ENCODE measurements at places on chromosomes 11 and 22. TPM values are rescaled to one million over a fixed set of nuclear protein-coding genes. Genes with fewer than 3 reads are reported as not detected.

Gene MAPK12
- total RNA-seq, result 7.1 TPM

Gene LIN7C
- total RNA-seq, result 20.4 TPM

Gene PANX2
- total RNA-seq, result 2.5 TPM

Gene FAM83F
- total RNA-seq, result 1.1 TPM

Gene CACNA1I
- 0.27 TPM for total RNA-seq

Gene C22orf31
- total RNA-seq, result not detected

Gene OR52E8
- not detected for total RNA-seq

Gene RASSF10
- not detected for total RNA-seq

Gene FXYD2
- 4.8 TPM for total RNA-seq

Gene OR52E1
- total RNA-seq, result not detected

Gene DEFB131B
- total RNA-seq, result not detected

Gene TRMU
- total RNA-seq, result 94.1 TPM

Gene MRGPRX3
- total RNA-seq, result not detected

Gene OR10A2
- not detected for total RNA-seq

DNA sequence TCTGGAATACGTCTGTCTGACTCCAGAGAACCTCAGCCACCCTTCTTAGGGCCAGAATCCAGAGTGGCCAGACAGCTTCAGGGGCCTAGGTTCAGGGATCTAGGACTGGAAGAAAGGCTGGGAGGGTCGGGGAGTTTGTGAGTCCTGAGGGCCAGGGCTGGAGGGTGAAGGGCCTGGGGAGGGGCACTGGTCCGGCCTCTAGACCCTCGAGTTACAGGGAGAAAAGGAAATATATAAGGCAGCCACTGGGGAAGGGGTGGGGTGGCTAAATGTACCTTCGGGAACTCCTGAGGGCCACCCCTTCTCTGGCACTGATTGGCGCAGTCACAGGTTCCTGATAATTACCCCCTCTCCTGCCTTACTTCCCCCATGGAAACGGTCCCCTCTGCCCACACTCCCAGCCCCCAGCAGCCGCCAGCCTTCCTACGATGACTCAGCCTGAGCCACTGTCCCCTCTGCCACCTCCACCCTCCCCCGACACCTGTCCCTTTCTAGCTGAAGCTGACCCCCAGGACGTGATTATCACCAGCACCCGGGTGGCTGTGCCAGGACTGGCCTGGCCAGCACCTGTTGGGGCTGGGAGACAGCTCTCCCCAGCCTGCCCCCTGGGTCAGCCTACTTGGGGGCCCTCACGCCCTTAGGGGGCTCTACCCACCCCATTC lies 26.4 kb downstream of the MB start:
- DNase-seq, result no peak

- peak; percentile 69 for DNase-seq
Observed at GRCh38 chr22:31488988-31489617, 539 bp downstream of the EIF4ENIF1 start.

- no peak for DNase-seq
Observed at GRCh38 chr11:75740681-75741080, 23.0 kb downstream of the MOGAT2 start.

DNA sequence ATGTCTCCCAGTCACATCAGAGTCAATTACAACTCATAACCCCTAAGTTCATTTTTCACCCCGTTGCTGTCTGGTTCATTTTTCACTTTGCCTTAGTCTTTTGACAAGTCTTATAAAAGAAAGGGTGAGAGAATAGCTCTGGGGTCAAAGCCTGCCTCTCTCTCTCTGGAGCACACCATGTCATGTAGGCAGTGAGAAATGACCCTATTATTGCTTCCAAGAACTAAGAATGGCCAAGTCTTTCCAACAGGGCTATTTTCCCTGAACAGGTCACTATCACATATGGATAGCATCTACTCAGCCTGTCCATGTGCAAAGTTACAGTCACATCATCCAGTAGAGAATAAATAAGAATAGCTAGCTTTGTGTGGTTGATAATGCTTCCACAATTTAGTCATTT lies 655.5 kb upstream of the LRRC4C start:
- no peak for DNase-seq

DNA sequence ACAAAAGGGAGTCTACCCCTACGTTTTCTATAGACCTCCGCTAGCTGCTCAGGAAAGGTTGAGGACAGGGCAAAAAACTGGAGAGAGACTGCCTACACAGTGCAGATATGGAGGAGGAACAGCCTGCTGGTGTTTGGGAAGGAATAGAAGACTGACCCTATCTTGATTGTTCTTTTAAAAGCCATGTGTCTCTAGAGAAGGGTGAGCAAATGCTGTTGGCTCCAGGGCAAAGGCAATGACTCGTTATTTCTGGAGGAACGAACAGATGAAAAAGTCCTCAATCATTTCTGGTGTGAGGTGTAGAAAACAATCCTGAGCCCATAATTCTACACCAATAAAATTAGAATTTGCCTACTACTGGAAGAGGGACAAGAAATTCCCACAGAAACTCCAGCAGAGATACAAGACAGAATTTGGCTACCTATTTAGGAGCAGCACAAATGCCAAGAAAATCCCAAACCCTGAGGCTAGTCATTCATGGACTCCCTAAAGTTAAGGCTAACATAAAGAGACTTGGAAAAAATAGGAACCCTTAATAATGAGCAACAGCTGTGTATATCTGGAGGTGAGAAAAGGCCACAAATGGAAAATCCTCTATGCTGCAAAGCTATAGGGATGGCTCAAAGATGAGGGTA lies 1206.3 kb upstream of the CNTN5 start:
- no peak for DNase-seq

- peak; percentile 80 for DNase-seq
Observed at GRCh38 chr22:45645526-45646414, 25.9 kb upstream of the ATXN10 start.

GRCh38 chr22:36757668-36758211 lies 18.2 kb downstream of the IFT27 start:
- DNase-seq, result peak; percentile 82

GRCh38 chr22:22357024-22357883 lies 112.7 kb downstream of the VPREB1 start:
- DNase-seq, result peak; percentile 89

GRCh38 chr11:123681030-123681429 lies 26.6 kb upstream of the SCN3B start:
- peak; percentile 9 for DNase-seq

GRCh38 chr11:131099746-131100145 lies 183.5 kb upstream of the SNX19 start:
- no peak for DNase-seq

DNA sequence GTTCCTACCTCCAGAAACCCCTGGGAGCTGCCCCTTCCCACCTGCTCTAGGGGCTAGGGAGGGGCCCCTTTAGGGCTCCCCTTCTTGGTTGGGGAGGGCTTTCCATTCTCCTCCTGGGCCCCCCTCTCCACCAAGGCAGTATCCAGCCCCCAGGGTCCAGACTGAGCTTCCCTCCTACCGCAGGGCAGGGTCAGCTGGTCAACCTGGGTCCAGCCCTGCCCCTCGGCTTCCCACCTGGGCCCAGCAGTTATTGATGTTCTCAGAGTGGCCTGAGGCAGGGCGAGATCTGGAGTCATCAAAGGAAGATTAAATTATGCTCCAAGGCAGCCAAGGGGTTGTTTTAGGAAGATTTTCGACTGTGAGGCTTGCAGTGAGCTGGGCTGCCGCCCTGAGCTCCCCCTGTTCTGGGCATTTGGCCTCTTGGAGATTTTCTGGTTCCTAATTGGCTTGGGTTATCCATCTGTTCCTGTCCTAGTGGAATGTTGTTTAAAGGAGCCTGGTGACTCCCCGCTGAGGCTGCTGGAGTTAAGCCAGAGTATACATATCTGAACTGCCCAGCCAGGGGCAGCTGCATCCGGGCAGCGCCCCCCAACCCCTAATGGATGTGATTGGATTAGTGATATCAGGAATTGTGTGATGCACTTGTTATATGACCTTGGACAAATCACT lies 1.8 kb upstream of the SLC22A8 start:
- DNase-seq, result no peak

GRCh38 chr11:96012086-96012824 lies 88.3 kb upstream of the MTMR2 start:
- peak; percentile 43 for DNase-seq

DNA sequence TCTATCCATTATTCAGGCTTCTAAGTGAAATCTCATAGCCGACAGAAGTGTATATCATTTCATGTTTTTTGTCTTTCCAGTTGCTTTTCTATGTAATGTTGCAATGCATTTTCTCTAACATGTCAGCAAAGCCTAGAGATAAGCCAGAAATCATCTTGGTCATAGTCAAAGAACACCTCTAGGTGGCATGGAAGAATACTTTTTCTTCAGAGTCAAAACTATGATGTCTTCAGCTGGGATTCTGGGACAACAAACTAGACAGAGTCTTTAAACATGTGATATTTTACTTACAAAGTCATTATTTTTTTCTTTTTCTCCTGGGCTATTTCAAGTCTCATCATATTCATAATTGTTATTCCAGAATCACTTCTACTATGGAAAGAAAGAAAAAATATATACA lies 4.4 kb downstream of the GAS2 start:
- no peak for DNase-seq

GRCh38 chr11:115279813-115280761 lies 224.1 kb downstream of the CADM1 start:
- no peak for DNase-seq

DNA sequence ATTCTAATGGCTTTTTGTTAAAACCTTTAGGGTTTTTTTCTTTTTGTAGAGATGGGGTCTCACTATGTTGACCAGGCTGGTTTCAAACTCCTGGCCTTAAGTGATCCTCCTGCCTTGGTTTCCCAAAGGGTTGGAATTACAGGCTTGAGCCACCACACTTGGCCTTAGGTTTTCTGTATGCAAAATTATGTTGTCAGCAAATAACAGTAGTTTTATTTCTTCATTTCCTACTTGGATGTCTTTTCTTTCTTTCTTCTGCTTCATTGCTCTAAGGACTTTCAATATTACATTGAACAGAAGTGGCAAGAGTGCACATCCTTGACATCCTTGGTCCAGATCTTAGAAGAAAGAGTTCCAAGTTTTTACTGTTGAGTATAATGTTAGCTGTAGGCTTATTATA lies 52.8 kb downstream of the CCDC81 start:
- no peak for DNase-seq

DNA sequence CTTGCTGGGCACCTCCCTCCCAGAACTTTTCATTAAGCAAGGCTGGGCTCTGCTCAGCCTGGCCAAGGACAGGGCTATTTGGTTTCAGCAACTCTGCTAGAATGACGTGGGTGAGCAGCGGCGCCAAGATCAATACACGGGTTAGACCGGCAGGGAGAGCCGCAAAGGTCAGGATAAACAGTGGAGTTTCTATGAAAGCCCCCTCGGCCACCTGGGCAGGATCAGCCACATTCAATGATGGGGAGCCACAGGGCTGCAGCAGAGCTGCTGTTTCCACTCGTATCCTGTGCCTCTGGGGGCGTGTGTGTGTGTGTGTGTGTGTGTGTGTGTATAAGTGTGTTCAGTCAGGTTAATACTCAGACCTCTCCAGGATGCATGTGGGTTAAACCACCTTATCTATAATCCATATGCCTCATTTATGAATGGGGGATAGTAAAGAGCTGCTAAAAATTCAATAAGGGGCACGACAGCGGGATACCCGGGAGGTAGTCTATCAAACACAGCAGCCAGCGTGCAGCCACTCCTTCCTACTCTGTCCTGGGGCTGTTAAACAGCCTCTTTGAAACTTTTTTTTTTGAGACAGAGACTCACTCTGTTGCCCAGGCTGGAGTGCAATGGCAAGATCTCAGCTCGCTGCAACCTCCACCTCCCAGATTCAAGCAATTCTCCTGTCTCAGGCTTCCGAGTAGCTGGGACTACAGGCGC lies 34.8 kb downstream of the MYH9 start:
- DNase-seq, result no peak

DNA sequence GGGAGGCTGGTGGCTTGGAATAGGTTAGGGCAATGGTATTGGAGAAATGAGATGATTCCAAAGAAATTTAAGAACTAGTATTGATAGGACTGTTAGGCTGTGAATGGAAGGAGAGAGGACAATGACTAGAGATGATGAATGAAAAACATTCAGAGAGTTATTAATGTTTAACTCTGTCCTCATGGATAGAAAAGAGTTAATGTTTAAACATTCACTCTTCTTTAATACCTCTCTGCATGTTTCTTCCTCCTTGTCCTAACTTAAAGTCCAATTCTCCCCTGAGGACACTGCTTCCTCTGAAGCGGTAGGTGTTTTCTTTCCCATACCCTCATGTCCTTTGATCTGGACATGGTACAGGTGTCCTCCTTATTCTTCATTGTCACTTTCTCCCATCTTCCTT lies 13.4 kb downstream of the CHEK1 start:
- no peak for DNase-seq

- no peak for DNase-seq
Observed at GRCh38 chr11:105092256-105093239, 47.0 kb downstream of the CARD18 start.

- DNase-seq, result no peak
Observed at GRCh38 chr22:30892286-30892685, 76.3 kb downstream of the MORC2 start.

GRCh38 chr11:64809781-64810241 lies 540 bp downstream of the MEN1 start:
- peak; percentile 23 for DNase-seq

DNA sequence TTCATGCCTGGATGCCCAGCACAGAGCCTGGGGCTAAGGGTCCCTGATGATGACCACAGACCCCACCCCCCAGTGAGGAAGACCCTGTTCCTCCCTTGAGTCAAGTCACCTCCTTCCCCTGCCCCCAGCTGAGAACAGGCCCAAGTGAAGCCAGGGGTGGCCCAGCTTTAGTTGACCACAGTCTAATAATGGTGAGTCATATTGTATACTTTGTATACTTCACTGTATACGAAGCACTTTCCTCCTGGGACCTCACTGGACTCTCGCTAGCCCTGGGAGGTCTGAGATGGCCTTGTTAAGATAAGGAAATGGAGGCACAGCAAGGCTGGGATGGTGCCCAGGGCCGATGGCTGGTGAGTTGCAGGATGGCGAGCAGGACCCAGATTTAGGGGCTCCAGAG lies 3.7 kb upstream of the FLRT1 start:
- no peak for DNase-seq
